RWPE2 (cell line): ENCODE measurements at places on chromosomes 3 and 15.

DNA sequence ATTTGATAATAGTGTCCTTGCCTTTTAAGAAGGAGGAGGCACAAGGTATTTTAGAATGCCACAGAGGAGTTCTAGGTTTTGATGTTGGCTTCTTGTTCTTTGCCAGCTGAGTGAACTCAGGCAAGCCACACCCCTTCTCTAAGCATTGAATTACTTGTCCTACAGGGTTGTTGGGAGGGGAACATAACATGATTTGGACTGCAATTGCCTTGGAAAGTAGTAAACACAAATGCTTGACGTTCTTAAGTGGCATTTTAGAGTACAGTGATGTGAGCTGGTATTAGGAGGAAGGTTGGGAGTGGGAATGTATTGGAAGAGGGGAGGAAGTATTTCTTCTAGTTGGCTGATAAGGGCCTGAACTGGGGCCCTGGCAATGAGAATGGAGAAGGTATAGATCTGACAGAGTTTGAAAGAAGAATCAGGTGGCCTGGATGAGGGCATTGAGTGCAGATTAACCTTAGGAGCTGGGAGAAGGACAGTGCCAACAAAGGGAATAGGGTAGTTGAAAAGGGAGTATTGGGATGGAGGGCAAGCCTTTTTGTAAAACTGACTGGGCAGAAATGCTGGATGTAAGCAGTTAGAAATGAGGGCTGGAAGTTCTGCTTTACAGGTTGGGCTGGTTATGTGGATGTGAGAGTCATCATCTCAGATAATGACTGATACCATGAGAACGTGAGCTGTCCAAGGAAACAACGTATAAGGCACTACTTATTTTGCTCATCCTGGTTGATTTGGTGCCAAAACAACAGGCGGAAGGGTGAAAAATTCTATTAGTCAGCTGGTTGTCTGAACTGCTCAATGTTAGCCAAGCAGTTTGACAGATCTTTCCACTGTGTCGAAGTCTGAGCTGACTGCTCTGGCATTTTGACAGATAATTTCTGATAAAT, 16.7 kb downstream of the KAT2B start:
- peak; percentile 58 for DNase-seq

DNA sequence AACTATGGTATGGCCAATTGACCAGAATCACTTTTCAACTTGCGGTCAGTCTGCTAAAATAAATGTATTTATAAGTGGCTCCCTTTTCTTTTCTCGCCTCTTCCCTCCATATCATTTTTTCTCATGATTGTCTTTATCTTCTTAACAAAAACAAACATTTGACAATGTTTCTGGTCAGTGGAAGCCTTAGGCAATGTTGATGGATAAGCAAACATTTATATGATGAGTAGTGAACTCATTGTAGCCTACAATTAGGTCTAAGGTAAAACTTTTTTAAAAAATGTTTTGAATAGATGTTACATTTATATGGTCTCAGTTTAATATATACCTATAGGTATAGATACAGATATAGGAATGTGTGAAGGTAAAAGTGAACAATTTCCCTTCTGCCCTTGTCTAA, 355.4 kb downstream of the MFSD1 start:
- no peak for DNase-seq

GRCh38 chr3:24224666-24225384, 269.8 kb downstream of the THRB start:
- DNase-seq, result no peak

GRCh38 chr15:36645106-36645505, 65.7 kb downstream of the CDIN1 start:
- no peak for DNase-seq

DNA sequence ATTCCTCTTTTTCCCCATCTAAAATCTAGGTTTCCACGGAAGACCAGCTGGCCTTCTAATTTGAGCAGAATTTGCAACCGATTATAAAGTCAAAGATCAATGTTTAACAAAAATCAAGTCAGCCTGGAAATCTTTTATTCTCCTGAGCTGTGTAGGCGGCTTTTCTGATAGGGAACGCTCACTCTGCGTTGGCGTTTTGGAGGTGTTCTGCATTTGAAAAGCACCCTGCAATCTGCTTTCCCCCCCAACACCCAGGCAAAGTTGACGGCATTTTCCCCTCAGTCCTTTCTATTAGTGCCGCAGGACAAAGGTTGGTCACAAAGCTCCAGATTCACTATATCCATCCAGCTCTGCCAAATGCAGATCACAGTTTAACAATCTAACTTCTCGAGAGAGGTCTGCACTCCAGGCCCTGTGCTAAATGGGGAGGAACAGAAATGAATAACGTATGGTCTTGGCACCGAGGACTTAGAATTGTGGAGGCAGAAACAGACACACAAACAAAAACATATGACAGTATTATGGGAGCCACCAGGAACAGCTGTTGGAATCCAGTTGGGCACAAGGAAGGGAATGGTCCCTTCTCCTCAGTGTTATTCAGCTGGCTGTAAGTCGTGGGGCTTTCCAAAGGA, 50.4 kb upstream of the LARS2 start:
- no peak for DNase-seq

- no peak for DNase-seq
Observed at GRCh38 chr15:67980773-67981685, 73.1 kb upstream of the PIAS1 start.

- no peak for DNase-seq
Observed at GRCh38 chr3:121504618-121505017, 41.2 kb downstream of the POLQ start.

DNA sequence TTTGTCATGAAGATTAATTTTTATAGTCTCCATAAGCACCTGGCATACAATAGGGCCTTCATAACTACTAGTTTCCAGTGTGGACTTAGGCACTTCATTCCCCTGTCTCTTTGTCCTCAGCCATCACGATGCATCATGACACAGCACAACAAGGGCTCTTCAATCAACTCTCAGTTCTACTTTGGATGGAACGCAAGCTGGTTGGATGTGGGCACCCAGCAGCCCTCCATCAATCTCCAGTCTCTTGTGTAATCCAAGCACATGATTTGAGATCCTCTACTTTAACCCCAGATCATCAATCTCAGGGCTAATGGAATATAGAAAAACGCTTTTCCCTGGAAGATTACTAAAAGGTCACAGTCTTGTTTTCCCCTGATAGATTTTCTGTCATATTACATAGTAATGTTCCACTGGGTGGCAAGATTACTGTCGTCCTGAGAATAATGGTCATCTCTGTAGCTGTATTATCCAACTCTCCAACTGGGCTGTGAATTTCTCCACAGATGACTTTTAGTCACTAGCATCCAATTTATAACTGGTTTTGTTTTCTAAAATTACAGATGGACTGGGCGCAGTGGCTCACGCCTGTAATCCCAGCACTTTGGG, 22.9 kb upstream of the CHRNA7 start:
- no peak for DNase-seq

DNA sequence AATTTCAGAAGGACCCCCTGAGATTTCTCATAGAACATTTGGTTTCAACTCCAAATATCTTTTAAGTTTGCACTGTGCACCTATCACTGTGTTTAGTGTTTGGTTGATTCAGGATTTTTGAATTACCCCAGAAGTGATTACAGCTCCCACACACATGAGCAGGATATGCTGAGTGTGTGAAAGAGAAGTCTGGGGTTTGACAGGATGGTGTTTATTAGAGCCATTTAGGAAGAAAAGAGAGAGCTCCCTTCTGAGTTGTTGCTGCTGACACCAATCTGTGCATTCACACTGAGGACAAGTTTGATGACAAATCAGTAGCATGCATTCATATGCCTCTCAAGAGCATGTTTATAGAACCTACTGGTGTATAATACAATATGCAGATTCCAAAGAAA, 118.1 kb downstream of the RPL22L1 start:
- no peak for DNase-seq

DNA sequence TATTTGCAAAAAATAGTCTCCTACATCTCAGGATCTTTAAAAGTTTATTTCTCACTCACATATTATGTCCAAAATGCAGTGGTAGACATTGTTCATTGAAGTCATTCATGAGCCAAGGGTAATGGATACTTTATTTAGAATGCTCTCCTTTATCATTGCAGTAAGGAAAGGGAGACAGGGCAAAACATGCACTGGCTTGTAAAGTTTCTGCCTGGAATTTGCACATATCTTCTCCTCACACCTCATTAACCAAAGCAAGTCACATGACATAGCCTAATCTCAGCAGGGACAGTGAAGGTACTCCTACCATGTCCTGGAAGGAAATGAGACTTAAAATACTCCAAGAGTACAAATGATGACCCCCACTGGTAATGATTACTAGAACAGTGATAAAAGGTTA, 333.7 kb upstream of the EPHA3 start:
- DNase-seq, result no peak

- DNase-seq, result no peak
Observed at GRCh38 chr15:77895742-77896141, 181.8 kb downstream of the TBC1D2B start.
